Esophagus squamous epithelium (tissue), 5 donors: ENCODE measurements at places on chromosomes 3 and 15.

- no peak for DNase-seq
Measured at GRCh38 chr15:56467616-56468015, 2.7 kb upstream of the MNS1 start.

DNA sequence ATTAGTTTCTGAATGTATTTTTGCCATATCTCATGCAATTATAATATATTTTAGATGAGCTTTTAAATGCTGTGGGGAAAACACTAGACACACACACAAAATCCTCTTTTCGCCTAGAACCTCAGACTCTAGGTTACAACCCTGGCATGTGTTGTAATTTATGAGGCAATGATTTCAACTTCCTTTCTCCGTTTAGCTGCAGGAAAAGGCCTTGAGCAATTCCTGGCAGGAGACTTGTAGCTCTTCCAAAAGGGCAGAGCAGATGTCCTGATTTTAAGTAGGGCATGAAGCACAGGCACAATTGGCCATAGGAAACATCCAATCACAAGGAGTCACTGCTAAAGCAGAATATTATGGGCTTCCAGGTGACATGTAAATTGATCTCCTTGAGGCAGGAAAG lies 82.0 kb downstream of the GPR156 start:
- no peak for DNase-seq

GRCh38 chr15:56168394-56168793 lies 75.3 kb downstream of the RFX7 start:
- no peak for DNase-seq

- DNase-seq, result no peak
Measured at GRCh38 chr3:53973905-53974304, 82.2 kb upstream of the SELENOK start.

DNA sequence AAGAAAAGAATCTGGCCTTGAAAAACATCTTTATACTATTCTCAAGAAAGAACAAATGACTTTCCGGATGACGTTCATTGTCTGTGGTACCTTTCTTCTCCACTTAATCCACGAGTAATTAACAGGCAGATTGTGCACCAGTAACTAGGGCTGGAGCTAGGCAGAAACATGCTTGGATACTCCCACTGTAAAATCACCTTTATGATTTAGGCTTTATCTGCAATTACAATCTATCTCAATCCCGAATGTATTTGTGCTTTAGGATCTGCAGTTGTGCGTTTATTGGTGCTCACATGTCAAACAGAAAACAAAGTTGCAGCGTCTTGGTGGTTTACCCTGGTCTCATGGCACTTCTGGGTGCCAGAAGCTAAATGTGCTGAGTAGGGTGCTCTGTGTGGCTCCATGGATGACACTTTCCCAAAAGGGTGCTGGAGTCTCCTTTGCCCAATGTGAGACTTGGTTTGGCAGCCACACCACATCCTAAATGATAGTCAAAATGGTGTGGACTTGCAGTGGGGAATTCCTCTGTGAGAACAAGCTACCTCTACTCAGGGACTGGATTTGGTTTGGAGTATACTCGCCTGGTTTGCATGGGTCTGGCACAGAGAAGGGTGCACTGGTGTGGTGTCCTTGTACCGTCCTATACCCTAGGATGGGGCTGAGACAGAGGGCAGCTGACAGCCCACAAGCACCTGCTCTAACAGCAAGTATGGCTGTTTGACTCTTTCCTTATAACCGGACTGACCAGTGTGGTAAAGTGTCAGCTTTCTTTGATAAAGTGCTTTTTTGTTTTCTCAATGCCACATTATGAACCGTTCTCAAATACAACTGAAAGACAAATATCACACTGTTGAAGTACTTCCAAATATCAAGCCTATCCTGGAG lies 7.7 kb downstream of the SERP1 start:
- DNase-seq, result no peak
